ENCODE measurements at places on chromosomes 5 and 9. TPM values are rescaled to one million over a fixed set of nuclear protein-coding genes. Genes with fewer than 3 reads are reported as not detected.

DNA sequence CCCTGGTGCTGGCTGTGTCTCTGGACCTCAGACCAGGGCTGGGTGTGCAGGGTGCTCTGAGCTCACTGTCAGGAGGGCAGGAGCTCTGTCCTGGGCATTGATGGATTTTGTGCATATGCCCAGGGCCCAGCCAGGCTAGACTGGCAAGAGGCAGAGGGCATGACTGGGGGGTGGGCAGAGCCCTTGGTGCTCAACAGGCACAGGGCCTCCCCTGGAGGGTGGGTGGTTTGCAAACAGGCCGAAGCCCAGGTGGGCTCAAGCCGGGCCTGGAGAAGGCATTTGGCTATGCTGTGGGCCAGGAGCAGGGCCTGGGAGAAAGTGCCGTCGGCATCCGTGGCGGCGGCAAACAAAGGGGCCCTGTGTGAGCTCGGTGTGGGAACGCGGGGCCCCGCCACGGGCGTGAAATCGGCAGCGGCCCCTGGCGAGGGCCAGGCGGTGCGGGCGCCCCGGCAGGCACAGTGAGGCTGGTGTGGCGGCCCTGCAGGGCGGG, 1.9 kb upstream of the NRARP start:
- no peak for DNase-seq
- no peaks in the 10 kb centered on the region for H3K36me3 ChIP-seq
- H3K27ac ChIP-seq, result peak overlapping the region; percentile 67
- H3K4me1 ChIP-seq, result peaks cover 54% of the 10 kb centered on the region
- H3K27me3 ChIP-seq, result peaks cover 94% of the 10 kb centered on the region
- H3K4me3 ChIP-seq, result no peak overlapping the region

GRCh38 chr5:1343931-1344901, 683 bp downstream of the CLPTM1L start:
- H3K4me1 ChIP-seq, result peaks cover 20% of the 10 kb centered on the region
- peak overlapping the region; percentile 87 for H3K27ac ChIP-seq
- no peak for DNase-seq
- H3K27me3 ChIP-seq, result no peaks in the 10 kb centered on the region
- peak overlapping the region; percentile 71 for H3K4me3 ChIP-seq

- no peak overlapping the region for H3K27ac ChIP-seq
- H3K27me3 ChIP-seq, result no peaks in the 10 kb centered on the region
- H3K4me3 ChIP-seq, result no peak overlapping the region
- no peaks in the 10 kb centered on the region for H3K4me1 ChIP-seq
- peak; percentile 21 for DNase-seq
- H3K36me3 ChIP-seq, result no peaks in the 10 kb centered on the region
Observed at GRCh38 chr9:123300554-123300953, 32.2 kb upstream of the STRBP start.

DNA sequence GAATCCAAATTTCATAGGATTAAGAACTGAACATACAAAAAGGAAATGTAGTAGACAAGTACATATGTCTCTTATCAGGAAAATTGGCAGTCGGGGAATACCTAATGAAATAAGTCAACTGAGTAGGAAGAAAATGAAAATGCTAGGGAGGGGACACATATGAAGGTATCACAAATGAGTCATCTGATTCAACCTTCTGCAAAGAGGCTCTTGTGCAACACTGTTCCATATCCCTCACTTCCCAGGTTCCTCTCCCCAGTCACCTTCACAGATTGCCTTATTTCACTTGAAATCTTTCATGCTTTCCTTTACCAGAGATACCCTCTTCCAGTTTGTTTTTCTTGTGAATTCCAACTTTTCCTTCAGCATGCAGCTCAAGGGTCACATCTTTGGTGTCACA, 139.0 kb downstream of the RFX3 start:
- no peaks in the 10 kb centered on the region for H3K27me3 ChIP-seq
- no peak overlapping the region for H3K27ac ChIP-seq
- no peaks in the 10 kb centered on the region for H3K4me1 ChIP-seq
- no peak for DNase-seq

DNA sequence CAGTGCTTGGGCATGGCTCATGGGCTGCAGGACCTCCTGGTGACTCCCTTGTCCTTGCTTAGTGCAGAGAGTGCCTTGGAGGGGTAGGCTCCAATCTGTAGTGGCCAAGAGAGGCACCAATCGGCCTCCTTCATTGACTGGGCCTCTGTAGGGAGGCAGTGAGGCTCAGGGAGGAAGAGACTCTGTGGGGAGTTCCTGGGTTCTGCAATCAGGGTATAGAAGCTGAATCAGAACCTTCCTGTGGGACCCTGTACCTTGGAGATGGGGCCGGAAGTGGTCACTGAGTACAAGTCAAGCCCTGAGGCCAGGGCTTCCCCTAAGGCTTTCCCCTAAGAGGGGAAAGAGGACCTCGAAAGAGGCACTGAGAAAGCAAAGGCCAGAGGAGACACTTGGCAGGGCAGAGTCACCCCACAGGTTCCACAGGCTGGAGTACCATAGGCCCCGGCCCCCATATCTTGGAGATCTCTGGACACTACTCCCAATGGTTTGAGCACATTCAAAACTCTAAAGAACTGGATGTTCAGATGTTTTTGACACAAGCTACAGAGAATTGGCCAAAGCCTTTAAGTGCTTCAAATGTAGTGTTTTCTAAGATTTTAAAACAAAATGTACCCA, 190.5 kb downstream of the HSPA4 start:
- DNase-seq, result no peak
- H3K27ac ChIP-seq, result no peak overlapping the region
- no peaks in the 10 kb centered on the region for H3K4me1 ChIP-seq
- H3K4me3 ChIP-seq, result no peak overlapping the region

GRCh38 chr9:16046713-16047112, 493.9 kb downstream of the CCDC171 start:
- H3K4me1 ChIP-seq, result no peaks in the 10 kb centered on the region
- no peaks in the 10 kb centered on the region for H3K27me3 ChIP-seq
- no peak overlapping the region for H3K4me3 ChIP-seq
- H3K36me3 ChIP-seq, result no peaks in the 10 kb centered on the region
- DNase-seq, result no peak

GRCh38 chr9:27655441-27655840, 82.2 kb upstream of the C9orf72 start:
- no peaks in the 10 kb centered on the region for H3K27me3 ChIP-seq
- H3K27ac ChIP-seq, result no peak overlapping the region
- no peaks in the 10 kb centered on the region for H3K36me3 ChIP-seq
- peaks cover 4% of the 10 kb centered on the region for H3K4me1 ChIP-seq
- no peak overlapping the region for H3K4me3 ChIP-seq

DNA sequence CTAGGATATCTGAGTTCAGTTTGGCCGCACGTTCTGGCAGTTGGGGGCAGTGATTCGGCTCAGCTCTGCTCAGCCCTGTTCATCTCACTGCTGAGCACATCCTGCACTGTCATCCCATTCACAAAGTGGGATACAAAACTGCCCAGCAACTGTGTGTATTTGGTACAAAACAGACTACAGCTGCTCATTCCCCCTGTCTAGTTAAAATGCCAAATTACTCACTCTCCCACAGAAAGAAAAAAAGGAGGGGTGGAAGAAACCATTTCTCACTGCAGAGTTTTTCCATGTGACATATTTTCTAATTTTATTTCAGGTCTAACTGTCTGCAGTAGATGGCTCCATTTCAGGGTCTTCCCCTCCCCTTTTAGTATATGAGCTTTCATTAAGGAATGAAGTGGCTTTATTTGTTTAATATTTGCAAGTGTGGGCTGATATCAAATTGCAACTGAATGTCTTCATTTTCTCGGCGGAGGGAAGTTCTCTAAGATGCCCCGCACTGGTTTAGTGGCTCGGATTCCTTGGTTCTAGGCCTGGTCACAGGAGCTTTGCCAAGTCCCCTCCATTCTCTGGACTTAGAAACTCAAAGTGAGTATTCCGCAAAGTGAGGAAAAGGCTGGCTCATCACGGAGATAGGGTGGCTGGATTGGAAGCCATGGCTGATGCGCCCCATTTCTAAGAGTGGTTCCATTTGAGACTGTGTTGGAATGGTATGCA, 14.7 kb downstream of the COL15A1 start:
- DNase-seq, result no peak
- no peaks in the 10 kb centered on the region for H3K36me3 ChIP-seq
- peaks cover 74% of the 10 kb centered on the region for H3K4me1 ChIP-seq
- no peak overlapping the region for H3K4me3 ChIP-seq

- no peak for DNase-seq
- H3K4me1 ChIP-seq, result no peaks in the 10 kb centered on the region
- H3K4me3 ChIP-seq, result no peak overlapping the region
- H3K36me3 ChIP-seq, result no peaks in the 10 kb centered on the region
- H3K27ac ChIP-seq, result no peak overlapping the region
- H3K27me3 ChIP-seq, result no peaks in the 10 kb centered on the region
Observed at GRCh38 chr5:19767987-19768386, 220.0 kb downstream of the CDH18 start.

DNA sequence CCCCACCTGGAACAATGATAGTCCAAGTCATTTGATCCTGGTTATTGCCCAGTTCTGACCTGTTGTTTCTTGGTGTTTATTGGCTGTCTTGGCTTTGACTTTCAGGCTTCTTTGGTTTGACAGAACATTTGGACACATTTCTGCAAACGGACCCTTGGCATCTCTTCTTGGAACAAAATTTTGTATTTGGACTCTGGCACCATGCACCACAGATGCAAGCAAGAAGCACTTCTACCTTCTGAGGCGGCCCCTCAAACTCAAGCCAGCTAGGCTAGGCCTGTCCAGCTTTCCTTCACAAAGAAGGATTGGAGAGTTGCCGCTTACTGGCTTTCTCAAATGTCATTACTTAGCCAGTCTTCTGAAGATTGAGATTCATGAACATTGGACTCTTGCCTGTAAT, 23.1 kb upstream of the FGF10 start:
- H3K36me3 ChIP-seq, result no peaks in the 10 kb centered on the region
- H3K4me1 ChIP-seq, result no peaks in the 10 kb centered on the region
- H3K27ac ChIP-seq, result no peak overlapping the region
- H3K4me3 ChIP-seq, result no peak overlapping the region
- H3K27me3 ChIP-seq, result no peaks in the 10 kb centered on the region

- H3K4me3 ChIP-seq, result no peak overlapping the region
- H3K27ac ChIP-seq, result no peak overlapping the region
- no peaks in the 10 kb centered on the region for H3K36me3 ChIP-seq
- DNase-seq, result no peak
- no peaks in the 10 kb centered on the region for H3K4me1 ChIP-seq
Observed at GRCh38 chr9:72661401-72662135, 140.2 kb downstream of the TMC1 start.

Gene NPDC1
- total RNA-seq, result 21.4 TPM

Gene MSX2
- 1.1 TPM for total RNA-seq

Gene TGFBR1
- 73.1 TPM for total RNA-seq

Measured in sigmoid colon (tissue), 7 donors.